CD8-positive, alpha-beta T cell (primary cell): ENCODE measurements at places on chromosomes 3 and 15.
A peak's percentile ranks its signal among the peaks of the same experiment; 100 is the strongest.

DNA sequence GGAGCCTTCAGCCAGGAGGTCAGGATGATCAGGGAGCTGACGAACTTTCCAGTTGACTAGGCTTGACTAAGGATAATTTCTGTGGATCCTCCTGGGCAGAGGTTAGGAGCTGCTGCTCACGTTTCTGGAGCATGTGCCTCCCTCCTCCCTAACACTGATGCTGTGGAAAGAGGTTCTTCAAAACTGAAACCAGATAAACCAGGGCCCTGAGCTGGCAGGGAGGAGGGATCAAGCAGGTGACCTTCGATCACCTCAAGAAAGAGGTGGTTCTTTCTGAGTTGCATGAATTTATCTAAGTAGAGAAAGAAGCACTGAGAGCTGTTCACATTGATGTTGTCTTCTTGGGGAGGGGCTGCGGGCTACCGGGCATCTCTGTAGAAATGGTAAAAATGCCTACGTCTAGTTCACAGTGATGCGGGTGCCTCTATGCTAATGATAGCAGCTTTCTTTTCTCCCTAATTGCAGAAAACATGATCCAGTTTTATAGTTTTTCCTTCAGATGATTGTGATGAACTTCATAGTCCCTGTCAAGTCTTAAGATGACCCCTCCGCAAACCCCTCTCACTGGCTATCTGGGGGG is 332.7 kb upstream of the LRRFIP2 start:
- DNase-seq: no peak

DNA sequence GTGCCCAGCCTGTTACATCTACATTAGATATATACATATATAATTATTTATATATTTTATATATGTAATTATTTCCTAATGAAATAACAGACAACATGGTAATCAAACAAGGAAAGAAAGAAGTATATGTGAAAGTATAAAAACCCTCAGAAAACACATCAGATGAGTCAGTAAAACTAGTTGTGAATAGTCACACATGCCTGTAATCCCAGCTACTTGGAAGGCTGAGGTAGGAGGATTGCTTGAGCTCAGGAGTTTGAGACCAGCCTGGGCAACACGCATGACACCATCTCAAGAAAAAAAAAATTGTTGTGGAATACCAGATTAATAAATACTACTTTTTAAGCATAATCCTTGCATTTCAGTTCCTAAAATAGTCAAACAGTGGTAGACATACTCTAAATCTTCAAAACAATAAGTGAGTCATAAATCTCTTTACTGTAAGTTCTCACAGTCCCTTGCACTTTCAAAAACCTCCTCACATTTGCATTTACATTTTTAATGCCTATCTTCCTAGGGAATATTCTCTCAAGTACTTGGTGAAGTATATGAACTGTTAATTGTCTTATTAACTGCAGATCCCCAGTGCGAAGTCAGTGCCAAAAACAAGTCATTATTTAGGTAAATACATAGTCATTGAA is 106.5 kb downstream of the MYO9A start:
- no peak for DNase-seq

DNA sequence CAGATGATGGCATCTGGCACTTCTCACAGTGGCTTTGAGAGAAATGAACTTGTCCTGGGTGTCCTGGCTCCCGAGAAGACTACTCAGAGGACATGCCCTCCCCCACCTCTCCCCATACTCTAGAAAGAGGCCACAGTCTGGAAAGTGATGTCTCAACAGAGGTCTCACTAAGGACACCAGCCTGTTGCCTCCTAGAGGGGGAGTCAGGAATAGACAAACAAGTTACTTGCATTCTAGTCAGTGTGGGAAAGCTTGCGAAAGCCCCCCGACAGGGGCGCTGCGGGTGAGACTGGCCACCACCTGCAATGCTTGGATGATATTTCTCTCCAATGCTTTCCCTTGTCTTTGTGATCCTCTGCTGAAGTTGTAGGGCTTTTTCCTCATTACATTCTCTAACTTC is 17.2 kb downstream of the B4GALT4 start:
- no peak for DNase-seq

DNA sequence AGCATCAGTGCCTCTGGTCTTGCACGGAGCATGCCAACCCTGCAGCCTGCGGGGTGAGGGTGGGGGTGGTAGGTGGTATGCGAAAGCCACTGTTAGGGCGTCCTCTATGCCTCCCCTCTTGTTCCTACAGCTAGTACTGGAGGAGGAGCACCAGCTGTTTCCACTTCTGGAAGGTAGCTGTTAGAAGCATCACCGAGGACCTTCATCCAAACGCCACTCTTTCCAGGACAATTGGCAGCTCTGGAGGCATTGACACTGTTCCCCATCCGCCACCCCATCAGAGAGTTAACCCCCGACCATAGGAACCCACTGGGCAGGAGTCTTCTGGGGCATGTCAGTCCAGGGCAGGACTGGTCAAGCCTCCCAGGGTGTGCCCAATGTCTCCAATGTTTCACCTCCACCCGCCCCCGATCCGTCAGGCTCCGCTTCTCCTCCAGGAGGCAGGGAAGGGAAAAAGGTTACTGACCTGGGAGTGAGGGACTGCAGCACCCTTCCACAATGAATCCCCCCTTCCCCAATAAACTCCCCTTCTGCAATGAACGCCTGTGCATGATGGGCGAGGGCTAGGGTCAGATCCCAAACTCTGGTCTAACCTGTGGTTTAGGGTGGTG is 487 bp downstream of the DUOX2 start:
- DNase-seq: no peak

DNA sequence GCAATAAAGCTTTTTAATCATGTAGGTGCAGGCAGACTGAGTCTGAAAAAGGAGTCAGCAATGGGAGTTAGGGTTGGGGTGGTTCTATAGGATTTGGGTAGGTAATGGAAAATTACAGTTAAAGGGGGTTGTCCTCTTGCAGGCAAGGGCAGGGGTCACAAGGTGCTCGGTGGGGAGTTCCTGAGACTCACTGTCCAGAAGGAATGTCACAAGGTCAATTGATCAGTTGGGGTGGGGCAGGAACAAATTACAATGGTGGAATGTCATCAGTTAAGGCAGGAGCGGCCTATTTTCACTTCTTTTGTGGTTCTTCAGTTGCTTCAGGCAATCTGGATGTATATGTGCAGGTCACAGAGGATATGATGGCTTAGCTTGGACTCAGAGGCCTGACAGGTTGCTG is 13.9 kb downstream of the CCR5AS start:
- DNase-seq: no peak

- DNase-seq: no peak
Observed at GRCh38 chr3:126351086-126351770, 6.0 kb downstream of the KLF15 start.

DNA sequence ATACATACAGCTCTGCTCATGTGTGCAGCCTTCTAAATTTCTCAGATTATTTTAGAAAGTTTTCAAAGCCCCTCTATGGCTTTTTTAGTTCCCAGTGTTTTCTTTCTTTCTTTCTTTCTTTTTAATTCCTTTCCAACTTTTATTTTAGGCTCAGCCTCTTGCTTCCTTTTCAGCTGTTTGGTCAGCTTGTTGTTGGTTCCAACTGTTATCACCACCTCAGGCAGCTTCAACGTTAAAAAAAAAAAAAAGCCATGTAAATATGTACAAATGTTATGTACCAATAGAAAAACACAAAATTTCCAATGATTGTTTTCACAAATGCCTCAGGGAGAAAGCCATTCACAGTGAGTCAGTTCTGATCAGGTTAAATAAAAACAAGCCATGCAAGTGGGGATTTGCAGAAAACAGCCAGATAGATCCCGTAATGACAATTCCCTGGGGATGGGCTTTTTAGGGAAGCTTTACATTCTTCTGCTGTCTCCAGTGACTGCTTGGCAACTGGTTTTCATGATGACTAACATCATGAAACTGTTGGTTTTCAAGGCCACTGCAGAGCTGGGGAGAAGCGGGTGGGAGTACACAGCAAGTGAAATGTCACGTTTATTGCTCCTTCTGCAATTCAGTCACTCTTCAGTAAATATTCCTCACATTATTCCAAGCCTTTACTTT is 908.4 kb downstream of the EPHA3 start:
- DNase-seq: no peak

- peak; percentile 18 for DNase-seq
Observed at GRCh38 chr3:43996379-43997301, 245.0 kb upstream of the TOPAZ1 start.

GRCh38 chr3:16807391-16807790 is 77.4 kb upstream of the PLCL2 start:
- no peak for DNase-seq

DNA sequence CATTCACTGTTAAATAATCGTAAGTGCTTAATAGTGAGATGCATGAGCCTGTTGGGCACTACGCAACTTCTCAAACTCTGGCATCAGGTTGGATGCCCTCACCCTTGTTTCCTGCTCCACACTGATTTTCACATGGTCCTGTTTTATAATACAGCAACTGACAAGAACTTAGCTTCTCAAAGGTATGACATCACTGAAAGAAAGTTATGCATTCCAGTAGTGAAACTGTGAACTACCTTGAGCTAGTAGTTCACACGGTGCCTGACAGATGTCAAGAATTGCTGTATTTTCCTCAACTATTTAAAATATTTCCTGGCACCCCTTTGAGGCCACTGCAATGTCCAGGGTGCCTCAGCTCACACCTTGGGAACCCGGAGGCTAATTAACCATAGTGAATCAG is 327.5 kb downstream of the RORA start:
- no peak for DNase-seq

DNA sequence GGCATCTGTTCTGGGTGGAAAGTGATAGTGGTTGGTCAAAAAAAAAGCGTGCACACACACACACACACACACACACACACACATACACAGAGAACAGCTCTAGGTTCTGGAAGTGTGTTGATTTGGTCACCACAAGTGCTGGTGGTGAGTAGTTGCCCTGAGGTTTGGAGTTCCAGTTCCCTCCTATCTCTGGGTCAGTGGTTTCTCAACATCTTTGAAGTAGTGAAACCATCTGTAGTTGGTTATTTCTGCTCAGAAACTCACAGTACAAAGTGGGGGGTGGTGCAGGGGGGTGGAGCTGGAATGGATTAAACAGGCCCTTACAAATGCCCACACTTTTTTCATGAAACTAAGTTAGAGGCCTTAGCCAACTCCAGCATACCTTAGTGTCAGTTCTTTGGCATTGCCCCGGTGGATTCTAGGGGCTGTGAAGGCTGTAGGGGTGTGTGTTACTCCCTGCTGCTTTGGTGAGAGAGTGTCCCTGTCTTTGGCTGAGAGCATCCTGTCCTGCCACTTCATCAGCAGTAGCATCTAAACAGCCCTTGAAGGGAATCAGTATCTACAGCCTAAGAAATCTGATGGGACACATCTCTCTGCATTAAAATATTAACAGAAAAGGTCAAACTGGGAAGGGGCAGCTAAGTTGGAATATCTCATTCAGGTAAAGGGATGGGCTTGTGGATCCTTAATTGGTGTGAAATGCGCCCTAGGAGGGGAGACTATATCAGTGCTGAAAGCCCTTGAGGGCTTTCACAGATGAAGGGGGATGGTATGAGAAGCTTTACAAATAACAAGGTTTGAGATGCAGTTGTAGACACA is 20.6 kb downstream of the SMAD3 start:
- DNase-seq: no peak

GRCh38 chr3:100698736-100699135 is 10.6 kb upstream of the TFG start:
- no peak for DNase-seq

- no peak for DNase-seq
Observed at GRCh38 chr15:64589435-64590084, 129.2 kb downstream of the ZNF609 start.

GRCh38 chr3:53970661-53971060 is 79.0 kb upstream of the SELENOK start:
- DNase-seq: no peak

DNA sequence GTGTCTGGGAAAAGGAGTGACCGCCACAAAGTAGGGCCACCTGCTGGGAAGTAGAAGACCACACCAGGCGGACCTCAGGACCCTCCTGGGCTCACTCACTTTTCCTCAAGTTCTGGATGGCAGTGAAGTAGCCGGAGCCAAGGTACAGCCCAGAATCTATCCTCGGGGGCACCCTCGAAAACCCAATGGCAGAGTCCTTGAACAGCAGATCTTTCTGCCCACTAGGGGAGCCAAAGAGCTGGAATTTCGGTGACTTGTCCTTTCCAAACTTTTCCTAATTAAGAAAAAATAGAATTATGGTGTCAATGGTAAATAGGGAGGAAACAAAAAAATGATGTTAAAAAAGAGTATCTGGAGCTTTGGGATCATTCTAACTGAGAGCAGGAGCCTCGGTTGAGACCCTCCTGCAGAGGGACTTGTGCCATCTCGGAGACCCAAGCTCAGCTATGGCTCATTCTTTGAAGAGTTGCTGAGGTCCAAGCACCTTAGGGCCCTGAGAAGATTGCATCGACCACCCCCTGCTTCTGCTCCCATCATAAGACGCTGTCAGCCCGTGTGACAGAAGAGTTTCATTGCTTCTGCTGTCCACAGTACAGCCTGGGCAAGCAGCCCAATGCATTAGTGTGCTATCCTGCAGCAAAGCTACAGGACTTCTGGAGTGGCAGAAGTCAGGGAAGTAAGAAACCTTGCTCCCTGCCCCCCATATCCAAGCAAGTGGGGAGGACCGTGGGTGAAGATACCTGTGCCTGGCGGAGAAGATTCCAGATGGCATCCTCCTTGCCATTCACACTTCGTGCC is 14.8 kb downstream of the LTF start:
- DNase-seq: no peak

DNA sequence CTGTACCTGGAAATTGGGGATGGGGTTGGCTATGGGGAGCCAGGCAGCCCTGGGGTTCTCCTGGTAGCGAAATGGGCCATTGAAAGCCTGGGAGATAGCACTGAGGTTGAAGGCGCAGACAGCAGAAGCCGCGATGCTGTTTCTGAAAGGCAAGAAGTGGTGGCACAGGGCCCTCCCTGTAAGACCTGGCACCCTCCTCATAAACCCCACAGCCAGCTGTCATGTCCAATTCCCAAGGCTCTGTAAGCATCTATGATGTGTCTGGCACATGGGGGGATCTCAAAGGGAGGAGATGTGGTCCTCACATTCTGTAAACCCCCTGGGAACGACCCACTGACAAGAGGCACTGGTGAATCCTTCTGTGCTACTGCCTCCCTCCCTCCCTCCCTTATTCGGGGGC is 104.0 kb downstream of the SEMA5B start:
- DNase-seq: no peak

DNA sequence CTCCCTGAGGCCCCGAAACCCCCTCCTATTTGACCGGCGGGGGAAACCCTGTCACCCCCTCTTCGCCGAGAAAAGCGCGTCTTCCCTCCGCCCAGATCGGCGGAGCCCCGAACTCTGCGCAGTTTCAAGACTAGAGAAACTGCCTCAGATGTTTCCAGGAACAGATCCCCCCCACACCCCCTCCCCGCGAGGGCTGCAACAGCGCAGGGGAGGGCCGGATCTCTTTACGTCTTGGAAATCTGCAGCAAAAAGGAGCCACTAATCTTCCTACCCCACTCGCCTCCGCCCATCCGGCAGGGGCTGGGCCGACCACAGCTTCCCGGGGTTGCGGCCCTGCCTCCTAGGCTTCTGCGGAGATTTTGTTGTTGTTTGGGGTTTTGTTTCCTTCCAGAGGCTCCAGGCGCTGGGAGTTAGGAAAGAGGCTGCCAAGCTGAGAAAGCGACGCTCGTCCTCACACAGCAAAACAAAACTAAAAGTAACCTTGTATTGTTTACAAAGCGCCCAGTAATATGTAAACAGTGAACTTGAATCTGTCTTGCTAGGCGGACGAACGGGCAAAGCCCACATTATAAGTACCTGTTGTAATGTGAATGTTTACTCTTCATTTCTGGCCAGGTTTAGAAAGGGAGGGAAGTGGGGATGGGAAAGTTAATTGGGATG is 2.2 kb downstream of the FOXB1 start:
- peak; percentile 60 for DNase-seq
